Activated T-cell treated with anti-CD3 and anti-CD28 coated beads, Interleukin-2, amount 50 U/mL, for 4 hours (primary cell): ENCODE measurements at places on chromosomes 1 and 21.

GRCh38 chr1:27650171-27650538 is 15.2 kb upstream of the FGR start:
- DNase-seq = no peak

- no peak for DNase-seq
Measured at GRCh38 chr1:81690676-81691453, 109.9 kb upstream of the ADGRL2 start.

DNA sequence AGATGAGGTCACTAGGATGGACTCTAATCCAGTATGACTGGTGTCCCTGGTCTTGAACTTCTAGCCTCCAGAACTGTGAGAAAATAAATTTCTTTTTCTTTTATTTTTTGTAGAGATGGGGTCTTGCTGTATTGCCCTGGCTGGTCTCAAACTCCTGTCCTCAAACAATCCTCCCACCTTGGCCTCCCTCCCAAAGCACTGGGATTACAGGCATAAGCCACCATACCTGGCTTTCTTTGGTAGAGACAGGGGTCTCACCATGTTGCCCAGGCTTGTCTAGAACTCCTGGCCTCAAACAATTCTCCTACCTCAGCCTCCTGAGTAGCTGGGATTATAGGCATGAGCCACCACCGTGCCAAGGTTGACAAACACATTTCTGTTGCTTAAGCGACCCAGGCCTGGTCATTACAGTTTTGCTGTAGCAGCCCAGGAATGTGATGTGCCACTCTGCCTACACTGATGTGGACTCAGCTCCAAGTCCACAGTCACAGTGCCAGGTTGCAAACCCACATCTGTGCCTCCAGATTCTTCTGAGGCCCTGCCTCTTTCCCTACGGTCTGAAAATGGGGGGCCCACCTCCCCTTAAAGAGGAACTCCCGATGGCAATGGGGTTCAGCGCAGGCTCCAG is 15.9 kb downstream of the PYCR2 start:
- no peak for DNase-seq

- DNase-seq = no peak
Measured at GRCh38 chr1:7574121-7575040, 196.7 kb upstream of the VAMP3 start.

- DNase-seq = no peak
Measured at GRCh38 chr1:172630056-172630818, 28.7 kb upstream of the FASLG start.
